ENCODE measurements at places on chromosomes 7 and 10. TPM values are rescaled to one million over a fixed set of nuclear protein-coding genes. Genes with fewer than 3 reads are reported as not detected.

DNA sequence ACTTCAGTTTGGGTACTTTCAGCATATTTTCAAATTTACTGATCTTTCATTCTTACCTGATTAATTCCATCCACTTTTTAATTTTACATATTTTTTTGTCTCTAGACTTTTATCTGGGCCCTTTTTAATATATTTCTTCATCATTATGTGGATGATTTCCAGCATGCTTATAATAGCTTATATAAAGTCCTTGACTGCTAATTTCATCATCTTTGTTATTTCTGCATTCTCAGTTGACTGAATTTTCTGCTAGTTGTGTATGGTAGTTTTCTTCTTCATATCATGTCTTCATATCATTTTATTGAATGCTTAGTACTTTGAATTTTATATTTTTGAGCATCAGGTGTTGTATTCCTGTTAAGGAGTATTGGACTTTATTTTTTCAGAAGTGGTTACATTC is 39.6 kb downstream of the STAM start:
- no peak for DNase-seq

RADIL gene
- not detected for polyA plus RNA-seq

DNA sequence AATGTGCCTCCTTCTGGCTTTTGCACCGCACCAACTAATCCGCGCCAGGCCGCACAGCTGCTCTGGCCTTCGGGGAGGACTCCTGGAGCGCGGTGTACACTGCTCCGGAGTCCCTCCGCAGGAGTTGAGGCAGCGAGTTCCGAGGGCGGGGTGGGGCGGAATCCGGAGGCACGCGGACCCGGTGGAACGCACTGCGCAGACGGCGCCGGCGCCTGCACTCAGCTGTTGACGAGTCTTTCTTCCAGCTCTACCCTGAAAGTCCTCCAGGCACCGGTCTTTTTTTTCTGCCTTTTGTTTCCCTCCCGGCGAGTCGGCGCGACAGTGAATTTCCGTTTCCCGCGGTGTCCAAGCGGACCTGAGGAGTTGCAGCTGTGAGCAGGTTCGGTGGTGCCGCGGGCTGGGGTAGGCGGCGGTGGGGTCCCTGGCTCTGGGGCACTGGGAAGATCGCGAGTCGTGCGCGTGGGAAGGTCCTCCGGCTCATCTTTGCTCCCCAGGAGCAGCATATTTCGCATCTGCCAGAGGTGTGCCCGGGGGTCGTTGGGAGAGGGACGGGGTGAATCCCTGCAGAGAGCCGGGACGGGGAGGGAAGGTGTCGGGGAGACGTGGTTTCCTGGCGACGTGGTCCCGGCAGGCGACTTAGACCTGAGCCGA is 44.1 kb downstream of the SFTPD start:
- no peak for DNase-seq

GRM3 gene
- not detected for polyA plus RNA-seq

DNA sequence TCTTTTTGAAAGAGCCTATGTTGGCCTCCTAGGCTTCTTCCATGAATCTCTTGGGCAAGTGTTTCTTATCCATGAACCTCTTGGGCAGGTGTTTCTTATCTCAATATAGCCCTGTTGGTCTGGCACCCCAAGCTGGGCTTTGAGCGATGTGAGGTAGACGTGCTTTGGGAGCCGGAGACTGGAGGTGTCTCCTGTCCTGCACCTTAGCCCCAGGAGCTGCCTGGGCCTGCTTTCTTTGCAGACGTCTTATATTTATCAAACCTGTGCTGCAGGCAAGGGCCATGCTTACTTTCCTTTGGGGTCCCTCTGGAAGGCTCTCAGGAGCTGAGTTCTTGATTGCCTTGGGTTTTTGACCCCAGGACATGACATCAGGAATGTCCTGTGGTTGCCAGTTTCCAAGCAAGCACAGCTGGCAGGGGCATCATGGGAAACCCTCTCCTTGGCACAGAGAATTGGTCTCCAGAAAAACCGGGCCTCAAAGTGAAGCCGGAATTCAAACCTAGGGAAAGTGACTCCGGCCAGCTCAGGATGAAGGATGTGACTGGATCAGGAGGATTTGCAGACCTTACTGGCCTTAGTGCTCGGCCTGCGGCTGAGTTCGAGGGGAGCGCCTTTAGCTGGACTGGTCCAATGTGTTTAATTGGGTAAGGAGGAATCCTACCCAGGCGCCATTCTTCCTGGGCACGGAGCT is 2.8 kb downstream of the JAKMIP3 start:
- no peak for DNase-seq

Data from keratinocyte (primary cell).